ENCODE measurements at places on chromosomes 7 and 10. TPM values are rescaled to one million over a fixed set of nuclear protein-coding genes. Genes with fewer than 3 reads are reported as not detected.

GRCh38 chr7:130615583-130615982, 53.0 kb downstream of the COPG2 start:
- DNase-seq = no peak

DNA sequence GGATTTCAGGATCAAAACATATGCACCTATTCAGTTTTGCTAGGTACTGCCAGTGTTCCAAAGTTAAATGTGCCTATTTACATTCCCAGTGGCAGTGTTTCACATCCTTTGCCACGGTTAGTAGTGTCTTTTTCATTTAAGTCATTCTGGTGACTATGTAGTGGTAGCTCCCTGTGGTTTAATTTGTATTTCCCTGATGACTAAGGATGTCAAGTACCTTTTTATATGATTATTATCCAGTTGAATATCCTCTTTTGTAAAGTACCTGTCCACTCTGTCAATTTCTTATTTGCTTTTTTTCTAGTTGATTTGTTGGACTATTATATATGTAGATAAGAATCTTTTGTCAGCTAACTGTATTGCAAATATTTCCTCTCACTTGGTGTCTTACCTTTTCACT, 45.1 kb downstream of the TMEM60 start:
- no peak for DNase-seq

DNA sequence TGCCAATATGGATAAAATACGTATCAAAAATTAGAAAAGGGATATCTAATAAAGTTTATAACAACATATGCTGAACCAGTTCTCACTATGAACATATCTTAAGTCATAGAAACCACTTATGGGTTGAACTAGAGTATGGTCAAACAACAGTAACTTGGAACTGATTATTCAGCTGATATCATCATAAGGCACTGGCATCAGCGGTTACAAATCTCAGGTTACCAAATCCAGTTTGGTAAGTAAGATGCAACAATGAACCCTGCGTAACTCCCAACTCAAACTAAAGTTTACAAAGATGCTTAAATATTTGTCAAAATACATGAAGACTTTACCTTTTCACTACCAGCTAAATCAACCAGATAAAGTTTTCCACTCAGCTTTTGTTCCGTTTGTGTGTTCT, 19.3 kb downstream of the KIF5B start:
- no peak for DNase-seq

DNA sequence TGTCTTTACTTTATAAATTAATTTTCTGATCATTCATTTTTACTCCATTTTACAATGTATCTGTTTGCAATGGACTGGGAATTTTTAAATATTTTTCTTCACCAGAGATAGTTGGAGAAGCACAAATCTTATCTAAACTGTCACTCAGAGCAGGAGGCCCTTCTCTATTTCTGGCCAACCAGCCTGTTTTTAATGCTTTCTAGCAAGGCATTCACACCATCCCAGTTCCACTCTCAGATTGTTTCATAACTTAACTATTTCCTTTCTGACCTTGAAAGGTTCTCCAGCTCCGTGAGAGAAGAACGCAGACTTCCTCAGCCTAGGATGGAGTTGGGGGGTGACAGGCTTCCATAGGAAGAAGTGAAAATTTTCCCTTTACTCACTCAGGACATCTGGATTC, 155.8 kb downstream of the SKIDA1 start:
- DNase-seq = no peak

DNA sequence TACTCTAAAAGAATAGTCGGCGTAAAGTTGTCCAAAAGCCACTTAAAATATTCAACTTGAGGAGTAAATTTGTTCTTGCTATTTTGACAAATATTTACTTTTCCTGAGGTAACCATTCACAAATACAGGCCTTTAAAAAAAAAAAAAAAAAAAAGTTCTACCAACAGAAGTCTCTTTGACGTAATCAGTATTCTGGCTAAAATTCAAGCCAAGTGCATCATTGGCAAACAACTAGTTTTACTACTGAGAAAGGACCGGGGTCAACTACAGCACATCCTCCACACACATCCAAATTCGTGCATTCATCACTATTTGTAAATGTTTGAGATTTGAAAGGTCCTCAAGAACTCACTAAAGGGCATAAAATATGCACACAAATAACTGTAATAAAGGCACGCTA, 2.0 kb downstream of the OAT start:
- no peak for DNase-seq

DNA sequence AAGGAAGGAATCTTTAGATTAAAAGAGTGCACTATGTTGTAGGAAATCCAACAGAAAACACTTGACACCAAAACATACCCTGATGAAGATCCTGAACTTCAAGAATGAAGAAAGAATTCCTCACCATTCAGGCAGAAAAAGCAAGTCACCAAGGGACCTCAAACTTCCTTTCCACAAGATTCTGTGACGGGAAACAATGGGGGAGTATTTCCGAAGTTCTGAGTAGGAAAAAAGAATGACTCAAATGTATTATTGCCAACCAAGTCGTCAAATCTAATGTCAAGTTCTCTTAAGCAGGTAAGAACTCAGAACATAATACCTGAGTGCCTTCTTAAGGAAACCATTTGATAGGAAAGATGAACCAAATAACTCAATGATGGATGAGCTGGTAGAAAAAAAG, 44.7 kb upstream of the MTURN start:
- no peak for DNase-seq

FAM25G gene
- not detected for total RNA-seq

DNA sequence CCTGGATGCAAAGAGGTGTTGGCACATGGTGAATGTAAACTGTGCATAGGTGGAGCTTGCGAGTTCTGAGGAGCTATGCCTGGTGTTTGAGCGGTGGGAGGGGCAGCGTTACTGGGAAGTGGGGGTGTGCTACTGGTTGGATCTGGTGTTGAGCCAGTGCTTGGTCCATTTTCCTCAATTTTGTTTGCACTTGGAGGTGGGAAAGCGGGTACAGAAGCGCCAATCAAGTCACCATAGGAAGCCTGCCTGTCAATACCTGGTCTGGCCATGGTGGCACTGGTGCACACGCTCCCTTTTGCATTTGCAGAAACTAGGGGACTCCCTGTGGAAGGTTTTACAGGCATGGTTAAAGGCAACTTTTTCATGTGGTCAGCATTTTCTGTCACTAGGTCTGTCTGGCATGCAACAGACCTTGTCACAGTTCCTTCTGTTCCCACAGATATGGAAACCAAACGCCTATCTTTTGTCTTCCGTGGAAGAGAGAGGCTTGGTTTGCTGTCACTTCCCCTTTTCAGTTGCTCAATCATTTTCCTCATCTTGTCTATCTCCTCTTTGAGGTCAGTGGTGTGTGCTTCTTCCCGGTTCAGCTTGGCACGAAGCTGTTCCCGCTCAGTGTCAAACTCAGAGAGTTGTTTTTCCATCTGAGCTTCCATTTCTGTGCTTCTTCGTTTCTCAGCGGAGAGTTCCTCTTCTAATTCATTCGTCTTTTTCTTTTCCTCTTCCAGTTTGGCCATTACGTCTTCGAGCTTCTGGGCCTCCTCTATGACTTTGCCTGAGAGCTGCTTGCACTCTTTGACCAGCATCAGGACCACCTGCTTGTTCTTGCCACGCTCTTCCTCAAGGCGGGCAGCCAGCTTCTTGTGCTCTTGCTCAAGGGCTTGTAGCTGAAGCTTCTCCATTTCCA, 81.1 kb downstream of the CTTNBP2 start:
- no peak for DNase-seq

ANK3 gene
- total RNA-seq = 86.9 TPM

GRCh38 chr7:100567031-100567730, 6.5 kb downstream of the SAP25 start:
- DNase-seq = no peak

SLC37A3 gene
- 99.4 TPM for total RNA-seq

MAT1A gene
- total RNA-seq = not detected

- DNase-seq = no peak
Measured at GRCh38 chr7:93148144-93148543, at the start of gene SAMD9L. TSS of gene SAMD9L (minus strand) at chr7:93148385. CDS start at chr7:93135971, 12,414 bp downstream.

DNA sequence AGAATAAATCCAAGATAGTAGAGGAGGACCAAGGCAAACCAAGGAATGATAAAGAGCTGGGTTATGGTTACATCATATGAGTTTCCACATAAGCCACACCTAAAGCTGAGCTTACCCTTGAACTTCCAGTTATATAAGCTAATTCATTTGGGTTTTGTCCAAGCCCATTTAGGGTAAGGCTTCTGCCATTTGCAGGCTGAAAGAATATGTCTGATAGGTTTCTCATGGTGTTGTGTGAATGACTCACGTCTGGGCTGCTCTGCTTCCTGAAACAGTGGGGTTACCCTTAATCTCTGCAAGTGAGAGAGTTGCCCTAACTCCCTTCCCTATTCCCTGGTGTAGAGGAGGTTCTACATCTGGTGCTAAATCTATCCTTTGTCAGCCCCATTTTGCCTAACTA, 60.8 kb downstream of the PTTG1IP2 start:
- no peak for DNase-seq

SEMA3C gene
- total RNA-seq = 570 TPM

- DNase-seq = no peak
Measured at GRCh38 chr7:490461-491291, 29.0 kb downstream of the PDGFA start.

GRCh38 chr10:132145002-132145401, 41.7 kb upstream of the DPYSL4 start:
- DNase-seq = no peak

- DNase-seq = no peak
Measured at GRCh38 chr7:29877196-29877595, 70.9 kb downstream of the WIPF3 start.

C10orf143 gene
- 1.6 TPM for total RNA-seq

GRCh38 chr10:13056456-13057077, 43.4 kb upstream of the OPTN start:
- no peak for DNase-seq

GRCh38 chr7:155810770-155811559, 1.3 kb downstream of the SHH start:
- no peak for DNase-seq

DNA sequence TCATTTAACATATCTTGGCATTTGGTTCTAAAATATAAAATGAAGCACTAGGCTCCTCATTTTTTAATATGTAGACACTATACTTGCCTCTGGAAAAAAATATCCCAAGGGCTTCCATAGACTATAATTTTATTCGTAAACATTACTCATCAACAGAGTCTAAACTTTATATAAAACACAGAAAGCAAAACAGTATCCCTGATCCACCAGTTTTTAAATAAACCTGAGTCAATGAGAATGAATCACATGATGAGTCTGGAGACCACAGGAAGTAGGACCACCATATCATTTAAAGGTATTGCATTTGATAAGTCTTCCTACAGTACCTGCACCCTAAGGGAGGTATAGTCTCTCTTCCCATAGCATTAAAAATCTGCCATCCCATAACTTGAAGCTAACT, 228.0 kb downstream of the DGKI start:
- DNase-seq = no peak

DNA sequence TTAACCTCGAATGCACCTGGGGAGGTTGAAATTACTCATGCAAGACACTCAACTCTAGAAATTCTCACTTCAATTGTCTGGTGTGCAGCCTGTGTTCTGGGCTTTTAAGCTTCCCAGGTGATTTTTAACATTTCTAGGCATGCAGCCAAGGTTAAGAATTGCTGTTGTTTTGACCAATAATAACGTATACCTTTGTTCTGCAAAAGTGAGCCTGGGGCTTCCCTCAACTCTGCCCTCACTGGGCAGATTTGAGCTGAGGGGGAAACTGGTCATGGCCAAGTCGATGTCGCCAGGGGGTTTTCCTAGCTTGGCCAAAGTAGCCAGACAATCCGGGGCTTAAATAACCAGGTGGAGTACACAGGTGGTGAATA, 568 bp downstream of the PRSS2 start:
- no peak for DNase-seq

DBF4 gene
- total RNA-seq = 17.3 TPM

DNA sequence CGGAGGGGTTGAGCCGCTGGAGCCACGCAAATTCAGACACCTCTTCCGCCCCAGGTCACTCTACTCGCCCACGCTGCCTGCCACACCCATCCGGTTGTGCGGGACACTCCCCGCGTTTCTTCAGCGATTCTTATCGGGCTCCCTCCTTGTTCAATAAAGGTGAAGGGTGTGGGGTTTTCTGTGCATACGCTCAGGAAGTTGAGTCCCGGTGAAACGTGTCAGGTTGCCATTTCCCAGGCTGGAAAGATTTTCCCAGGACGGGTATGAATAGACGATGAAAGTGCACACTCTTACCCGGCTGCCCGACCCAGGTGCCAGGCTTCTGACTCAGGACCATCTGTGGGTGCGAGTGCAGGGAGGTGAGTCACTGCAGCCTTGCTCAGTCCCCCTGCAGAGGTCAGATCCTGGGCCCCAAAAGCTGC, 22.0 kb downstream of the KLF6 start:
- DNase-seq = no peak

DNA sequence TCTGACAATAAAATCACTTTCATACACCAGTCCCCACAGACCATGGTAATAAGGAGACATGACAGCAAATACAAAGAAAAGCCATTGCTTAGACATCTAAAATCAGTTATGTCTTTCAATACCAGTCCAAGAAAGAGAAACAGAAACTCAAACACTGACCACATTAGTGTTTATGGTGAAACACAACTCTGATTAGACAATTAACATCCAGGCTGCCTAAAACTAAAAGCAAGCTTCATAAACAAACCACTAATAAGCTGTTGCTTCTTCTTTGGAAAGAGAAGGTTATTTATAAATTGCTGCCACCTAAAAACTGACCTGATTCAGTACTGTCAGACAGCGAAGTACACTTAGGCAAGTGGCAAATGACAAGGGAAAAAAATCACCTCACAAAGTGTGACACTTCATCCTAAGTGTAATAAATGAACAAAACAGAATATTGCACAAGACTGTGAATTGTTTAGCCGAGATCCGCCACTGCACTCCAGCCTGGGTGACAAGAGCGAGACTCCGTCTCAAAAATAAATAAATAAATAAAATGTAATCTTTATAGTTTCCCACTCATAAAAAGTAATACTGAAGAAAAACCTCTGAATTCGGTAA, 277.4 kb downstream of the PARD3 start:
- no peak for DNase-seq

- no peak for DNase-seq
Measured at GRCh38 chr7:41773756-41774155, 70.9 kb upstream of the INHBA start.

- no peak for DNase-seq
Measured at GRCh38 chr7:26861050-26861449, 3.3 kb downstream of the SKAP2 start.

DNA sequence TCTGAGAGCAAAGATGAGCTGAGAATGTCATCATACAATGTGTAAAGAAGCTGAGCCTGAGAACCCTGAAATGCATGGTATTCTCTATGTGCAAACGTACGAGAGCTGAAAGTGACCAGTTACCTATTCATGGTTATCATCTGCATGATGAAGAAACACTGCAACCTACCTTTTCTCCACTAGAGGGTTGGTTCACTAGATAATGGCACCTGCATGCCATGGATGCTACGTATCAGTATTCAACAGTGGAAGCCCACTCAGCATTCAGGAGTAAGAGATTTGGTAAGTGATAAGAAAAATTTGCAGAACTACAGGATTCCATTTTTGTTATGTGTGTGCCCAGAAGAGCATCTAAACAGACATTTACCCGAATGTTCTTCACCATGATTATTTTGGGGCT, 145.4 kb downstream of the PTPRN2 start:
- no peak for DNase-seq

GRCh38 chr7:28647076-28647421, 234.7 kb downstream of the CREB5 start:
- no peak for DNase-seq

GRCh38 chr10:65754112-65754511, 1171.7 kb upstream of the LRRTM3 start:
- no peak for DNase-seq

MAD1L1 gene
- total RNA-seq = 23.1 TPM

GRCh38 chr7:20340839-20341238, 10.1 kb downstream of the ITGB8 start:
- no peak for DNase-seq

Data from urinary bladder (tissue), 4 donors.